ENCODE measurements at places on chromosomes 11 and 22. TPM values are rescaled to one million over a fixed set of nuclear protein-coding genes. Genes with fewer than 3 reads are reported as not detected.

The EFCAB6 gene
- total RNA-seq, result 0.59 TPM

The PHF5A gene
- 32.2 TPM for total RNA-seq

The CASP5 gene
- 0.17 TPM for total RNA-seq

The OR4A16 gene
- not detected for total RNA-seq

The LGR4 gene
- total RNA-seq, result 45.8 TPM

The OTOG gene
- not detected for total RNA-seq

The MAPK12 gene
- 11.5 TPM for total RNA-seq

The TMEM191C gene
- total RNA-seq, result 0.67 TPM

The SLC37A2 gene
- 58.5 TPM for total RNA-seq

The CHEK1 gene
- total RNA-seq, result 58.3 TPM

The AMOTL1 gene
- total RNA-seq, result 201 TPM

The ALDH3B1 gene
- 17.0 TPM for total RNA-seq

The HEPN1 gene
- total RNA-seq, result not detected

The PANX3 gene
- not detected for total RNA-seq
